ENCODE measurements at places on chromosomes 3 and 15. TPM values are rescaled to one million over a fixed set of nuclear protein-coding genes. Genes with fewer than 3 reads are reported as not detected.

TMEM45A gene
- polyA plus RNA-seq = 133 TPM

FHIT gene
- 0.90 TPM for polyA plus RNA-seq

TMEM40 gene
- polyA plus RNA-seq = not detected

CAMP gene
- polyA plus RNA-seq = not detected

ALDH1A3 gene
- polyA plus RNA-seq = 4.8 TPM

ARGFX gene
- polyA plus RNA-seq = not detected

MB21D2 gene
- polyA plus RNA-seq = 10.9 TPM

IL1RAP gene
- 17.5 TPM for polyA plus RNA-seq

RASSF1 gene
- polyA plus RNA-seq = 56.4 TPM

EHHADH gene
- 3.1 TPM for polyA plus RNA-seq

ARID3B gene
- polyA plus RNA-seq = 2.4 TPM

PLSCR5 gene
- polyA plus RNA-seq = not detected

SLC12A8 gene
- polyA plus RNA-seq = 3.4 TPM

CHRNA3 gene
- not detected for polyA plus RNA-seq

ISL2 gene
- polyA plus RNA-seq = 0.98 TPM

Data from GM23248 (cell line).